Stimulated activated CD4-positive, alpha-beta T cell treated with anti-CD3 and anti-CD28 coated beads, Interleukin-12 subunit alpha, Interleukin-12 subunit beta, amount 100 ng/mL, for 24 hours (primary cell): ENCODE measurements at places on chromosomes 7 and 10.

DNA sequence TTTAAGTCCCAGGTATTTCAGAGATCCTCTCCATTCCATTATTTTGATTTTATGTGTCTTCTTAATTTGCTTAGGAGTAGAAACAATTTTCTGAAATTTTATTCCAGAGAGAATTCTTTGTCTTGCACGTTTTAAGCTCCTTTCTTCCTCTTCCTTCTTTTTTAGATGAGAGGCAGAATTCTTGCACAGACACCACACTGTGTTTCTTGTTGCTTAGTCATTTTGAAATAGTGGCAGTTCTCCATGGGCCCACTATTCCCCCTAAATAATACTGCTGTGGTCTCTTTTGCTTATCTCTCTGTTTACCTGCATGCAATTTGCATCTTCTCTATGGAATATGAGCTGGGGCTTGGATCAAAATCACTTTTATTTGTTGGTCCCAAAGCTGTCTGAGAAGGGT, 54.3 kb upstream of the WAC start:
- no peak for DNase-seq

DNA sequence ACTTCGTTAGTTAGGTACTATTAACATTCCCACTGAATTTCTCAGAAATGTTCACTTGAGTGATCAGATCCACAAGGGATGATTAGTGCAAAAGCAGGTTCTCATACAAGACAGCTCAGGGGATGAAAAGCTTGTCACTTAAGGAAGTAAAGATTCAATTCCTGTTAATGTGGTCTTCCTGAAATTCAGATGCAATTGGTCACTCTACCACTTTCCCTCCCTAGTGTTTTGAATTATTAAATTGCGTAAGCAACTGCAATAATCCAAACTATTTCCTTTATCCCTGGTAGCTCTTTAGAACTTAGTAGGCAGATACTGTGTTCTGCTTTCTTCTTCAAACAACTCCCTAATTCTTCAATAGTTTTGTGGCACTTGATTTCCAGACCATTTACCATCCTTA, 121.4 kb downstream of the MAGI2 start:
- no peak for DNase-seq

DNA sequence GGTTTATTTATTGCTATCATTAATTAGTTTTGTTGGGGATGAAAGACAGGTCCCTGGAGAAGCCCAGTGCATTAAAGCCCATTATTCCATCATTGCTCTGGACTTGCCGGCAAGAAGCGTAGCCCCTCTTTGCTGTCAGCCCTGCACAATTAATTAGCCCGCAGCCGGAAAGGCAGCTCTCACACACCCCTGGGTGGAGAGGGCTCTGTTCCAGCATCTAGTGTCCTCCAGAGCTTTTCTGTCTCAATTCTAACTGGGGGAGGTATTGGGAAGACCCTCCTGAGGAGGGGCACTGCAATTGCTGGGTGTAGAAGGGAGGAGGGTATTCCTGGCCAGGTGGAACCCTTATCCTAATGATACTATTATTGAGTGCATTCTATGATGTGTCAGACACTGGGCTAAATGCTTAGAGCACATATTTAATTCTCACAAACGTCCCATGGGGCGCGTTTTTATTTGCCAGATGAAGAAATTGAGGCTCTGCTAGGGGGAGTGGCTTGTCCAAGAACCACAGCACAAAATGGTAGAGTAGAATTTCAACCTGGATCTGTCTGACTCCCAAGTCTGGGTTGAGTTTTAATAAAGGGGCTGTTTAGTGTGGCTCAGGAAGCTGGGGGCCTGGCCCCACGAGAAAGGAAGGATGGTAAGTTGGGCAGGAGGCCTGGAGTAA, 148.1 kb upstream of the PCBD1 start:
- no peak for DNase-seq

- no peak for DNase-seq
Measured at GRCh38 chr10:122458693-122459092, 2.7 kb upstream of the HTRA1 start.

DNA sequence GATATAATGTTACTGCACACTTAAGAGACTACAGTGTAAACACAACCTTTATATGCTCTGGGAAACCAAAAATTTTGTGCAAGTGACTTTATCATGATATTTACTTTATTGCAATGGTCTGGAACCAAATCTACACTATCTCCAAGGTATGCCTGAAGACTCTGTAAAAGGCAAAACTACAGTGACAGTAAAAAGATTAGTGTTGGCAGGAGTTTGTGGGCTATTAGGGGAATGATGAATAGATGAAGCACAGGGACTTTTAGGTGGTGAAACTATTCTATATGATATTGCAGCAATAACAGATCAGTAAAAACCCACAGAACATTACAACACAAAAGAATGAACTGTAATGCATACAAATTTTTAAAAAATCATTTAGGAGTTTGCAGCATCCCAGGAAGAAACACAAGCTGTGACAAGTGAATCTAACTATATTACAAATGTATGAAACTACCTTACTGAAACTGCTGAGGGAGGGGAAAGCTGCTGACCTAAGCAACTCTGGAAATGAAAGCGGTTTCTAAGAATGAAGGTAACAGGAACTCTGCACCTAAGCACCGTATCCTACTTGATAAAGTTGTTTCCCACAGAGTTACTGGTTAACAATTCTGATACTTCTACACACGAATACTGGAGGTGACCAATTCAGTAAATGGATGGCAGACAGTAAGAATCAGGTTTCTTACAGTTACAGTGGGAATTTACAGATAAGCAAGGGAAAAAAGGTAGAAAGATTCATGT, 82.6 kb downstream of the ATE1 start:
- no peak for DNase-seq

DNA sequence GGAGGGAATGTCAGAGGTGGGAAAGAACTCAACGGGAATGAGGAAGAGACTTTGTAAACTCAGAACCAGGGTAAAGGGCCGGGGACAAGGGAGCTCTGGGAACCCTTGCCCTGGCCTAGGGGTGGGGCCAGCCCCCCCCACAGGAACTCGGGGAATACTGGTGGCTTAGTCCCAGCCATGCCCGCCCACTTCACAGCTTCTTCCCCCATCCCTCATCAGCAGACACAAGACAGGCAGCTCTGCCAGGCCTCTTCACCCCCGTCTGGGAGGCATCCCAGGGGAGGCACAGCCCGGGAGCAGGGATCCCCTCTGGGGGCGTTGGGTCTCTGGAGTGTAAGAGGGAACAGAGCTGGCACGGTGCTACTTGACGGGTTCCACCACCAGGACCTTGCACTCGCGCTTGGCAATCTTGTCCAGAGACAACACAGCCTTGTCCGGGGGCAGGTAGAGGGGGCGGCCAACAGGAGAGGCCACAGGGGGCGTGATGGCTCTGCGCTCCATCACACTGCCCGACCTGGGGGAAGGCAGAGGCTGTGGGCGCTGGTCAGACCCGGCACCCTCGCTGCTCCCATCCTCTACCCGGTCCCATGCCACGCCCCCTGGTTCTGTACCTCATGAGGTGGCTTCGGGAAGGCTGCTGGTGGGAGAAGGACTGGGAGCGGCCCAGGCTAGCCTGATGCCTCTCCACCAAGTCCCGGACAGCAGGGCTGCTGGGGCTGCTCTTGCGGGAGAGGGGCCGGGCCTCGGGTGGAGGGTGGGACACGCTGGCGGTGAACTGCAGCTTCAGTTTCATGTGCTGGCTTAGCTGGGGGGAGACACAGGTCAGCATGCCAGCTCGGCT, 3.7 kb downstream of the TRAPPC14 start:
- no peak for DNase-seq

DNA sequence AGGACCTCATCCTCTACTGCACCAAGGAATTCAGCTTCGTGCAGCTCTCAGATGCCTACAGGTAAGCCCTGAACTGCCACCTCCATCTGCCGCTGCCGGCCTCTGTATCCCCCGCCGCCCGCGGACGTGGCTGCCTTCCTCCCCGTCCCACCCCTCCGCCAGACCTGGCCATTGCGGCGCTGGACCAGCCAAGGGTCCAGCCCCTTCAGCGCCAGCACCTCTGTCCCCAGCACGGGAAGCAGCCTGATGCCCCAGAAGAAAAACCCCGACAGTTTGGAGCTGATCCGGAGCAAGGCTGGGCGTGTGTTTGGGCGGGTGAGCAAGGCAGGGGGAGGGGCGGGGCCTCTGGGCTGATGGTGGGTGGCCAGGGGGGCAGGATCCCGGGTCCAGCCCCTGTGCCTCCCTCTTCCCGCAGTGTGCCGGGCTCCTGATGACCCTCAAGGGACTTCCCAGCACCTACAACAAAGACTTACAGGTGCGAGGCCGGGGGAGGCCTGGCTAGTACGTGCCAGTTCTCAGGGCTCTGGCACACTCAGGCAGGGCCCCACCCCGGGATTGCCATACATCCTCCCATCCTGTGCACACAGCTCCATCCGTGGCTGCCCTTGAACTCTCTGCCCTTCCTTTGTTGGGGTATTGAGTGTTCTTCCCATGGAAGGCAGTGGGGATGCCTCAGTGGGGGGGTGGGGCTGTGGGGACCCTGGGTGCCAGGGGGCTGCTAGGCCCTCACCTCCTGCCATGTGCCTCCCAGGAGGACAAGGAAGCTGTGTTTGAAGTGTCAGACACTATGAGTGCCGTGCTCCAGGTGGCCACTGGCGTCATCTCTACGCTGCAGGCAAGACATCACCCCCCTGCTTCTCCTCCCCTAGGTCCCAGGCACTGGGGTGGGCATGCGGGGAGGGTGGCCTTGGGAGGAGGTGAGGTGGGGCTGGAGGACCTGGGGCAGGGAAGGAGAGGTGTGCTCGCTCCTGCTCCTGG, 13.5 kb downstream of the ASL start:
- DNase-seq, result no peak

DNA sequence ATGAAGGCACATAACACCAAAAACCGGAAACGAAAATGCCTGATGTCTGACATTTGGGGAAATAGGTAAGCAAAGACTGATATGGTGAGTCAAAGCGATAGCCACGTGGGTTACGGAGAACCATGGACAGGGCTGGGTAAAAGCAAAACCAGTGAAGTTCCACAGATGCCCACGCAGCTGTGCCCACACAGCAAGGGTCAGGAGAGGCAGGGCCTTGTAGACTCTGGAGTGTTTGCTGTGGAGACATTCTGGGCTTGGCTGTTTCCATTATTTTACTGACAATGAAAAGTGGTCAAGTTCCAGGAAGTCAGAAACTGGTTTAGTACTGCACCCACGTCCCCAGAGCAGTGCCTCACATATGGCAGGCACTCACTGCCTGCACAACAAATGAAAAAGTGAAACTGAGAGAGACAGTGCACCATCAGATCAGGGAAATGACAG, 148.7 kb downstream of the ZMYND11 start:
- DNase-seq, result no peak

DNA sequence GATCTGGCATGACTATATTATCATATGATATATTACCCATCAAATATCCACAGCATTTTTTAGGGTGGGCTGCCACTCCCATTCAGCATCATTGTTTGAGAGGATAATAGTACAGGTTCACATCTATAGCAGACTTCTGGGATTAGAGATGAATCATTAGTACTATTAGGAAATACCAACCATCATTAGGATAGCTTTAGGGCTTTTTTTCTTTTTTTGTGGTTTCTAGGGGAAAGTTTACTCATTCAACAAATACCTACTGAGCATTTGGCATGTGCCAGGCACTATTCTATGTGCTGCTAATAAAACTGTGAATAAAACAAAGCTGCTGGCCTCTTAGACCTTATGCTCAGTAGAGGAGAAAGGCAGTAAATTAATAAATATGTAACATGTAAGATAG, 40.6 kb downstream of the NHLRC2 start:
- no peak for DNase-seq

DNA sequence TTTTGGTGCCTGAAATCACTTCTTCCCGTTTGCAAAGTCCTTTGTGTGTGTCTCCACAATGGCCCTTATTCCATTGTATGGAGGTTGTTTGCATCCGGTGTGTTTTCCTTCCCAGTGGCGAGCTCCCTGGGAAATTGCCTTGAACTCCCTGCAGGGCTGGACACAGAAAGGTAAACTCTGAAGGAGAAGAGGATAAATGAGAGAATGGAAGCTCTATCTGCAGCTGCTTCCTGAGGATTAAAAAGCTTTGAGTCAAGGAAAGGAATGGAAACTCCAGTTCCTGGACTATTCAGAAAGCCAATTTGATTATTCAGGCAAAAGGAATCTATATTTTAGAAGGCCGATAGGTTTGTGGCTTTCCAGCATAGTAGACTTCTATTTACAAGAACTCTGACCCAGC, 4.4 kb upstream of the GRK5 start:
- DNase-seq, result no peak

GRCh38 chr7:38806912-38807311, 102.1 kb downstream of the VPS41 start:
- DNase-seq, result no peak

GRCh38 chr10:92789786-92790185, 58.5 kb upstream of the EXOC6 start:
- DNase-seq, result no peak

DNA sequence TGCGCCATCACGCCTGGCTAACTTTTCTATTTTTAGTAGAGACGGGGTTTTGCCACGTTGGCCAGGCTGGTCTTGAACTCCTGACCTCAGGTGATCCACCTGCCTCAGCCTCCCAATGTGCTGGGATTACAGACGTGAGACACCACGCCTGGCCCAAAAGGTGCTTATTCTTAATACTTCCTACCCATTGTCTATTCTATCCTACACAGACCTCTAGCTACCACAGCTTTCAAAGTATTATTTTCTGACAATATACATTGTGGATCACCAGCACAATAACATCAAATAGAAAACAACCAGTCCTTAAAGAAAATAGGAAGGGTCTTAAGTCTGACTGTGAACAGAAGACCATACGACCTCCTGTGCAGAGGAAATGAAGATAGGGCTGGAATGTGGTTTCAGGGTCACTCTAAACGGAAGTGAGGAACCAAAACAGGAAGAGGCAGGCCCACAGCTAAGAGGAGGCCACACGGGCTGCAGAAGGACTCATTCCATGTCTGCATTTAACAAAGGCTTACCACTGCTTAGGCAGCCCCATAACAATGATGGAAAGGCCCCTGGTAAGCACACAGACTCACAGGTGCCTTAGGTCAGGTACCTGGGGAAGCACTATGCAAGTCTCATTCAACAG, 115.2 kb downstream of the ZFAND4 start:
- DNase-seq, result no peak

DNA sequence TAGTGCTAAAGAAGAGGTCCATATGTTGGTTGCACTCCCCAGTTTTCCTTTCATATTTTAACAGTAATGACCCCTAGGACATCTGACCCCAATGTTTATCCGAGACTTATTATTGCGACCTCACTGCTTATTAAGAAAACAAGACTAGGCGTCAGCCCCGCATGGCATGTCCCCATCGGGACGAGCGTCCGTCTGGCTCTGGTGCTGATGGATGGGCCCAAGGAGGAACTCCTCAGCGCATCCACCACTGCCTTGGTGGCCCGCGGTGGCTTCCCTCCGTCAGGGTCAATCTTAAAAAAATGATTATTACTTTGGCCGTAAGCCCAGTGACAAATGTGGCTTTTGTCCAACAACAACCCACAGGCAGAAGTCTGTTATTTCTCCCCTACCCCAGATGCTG, 40.1 kb upstream of the CXCL12 start:
- no peak for DNase-seq

DNA sequence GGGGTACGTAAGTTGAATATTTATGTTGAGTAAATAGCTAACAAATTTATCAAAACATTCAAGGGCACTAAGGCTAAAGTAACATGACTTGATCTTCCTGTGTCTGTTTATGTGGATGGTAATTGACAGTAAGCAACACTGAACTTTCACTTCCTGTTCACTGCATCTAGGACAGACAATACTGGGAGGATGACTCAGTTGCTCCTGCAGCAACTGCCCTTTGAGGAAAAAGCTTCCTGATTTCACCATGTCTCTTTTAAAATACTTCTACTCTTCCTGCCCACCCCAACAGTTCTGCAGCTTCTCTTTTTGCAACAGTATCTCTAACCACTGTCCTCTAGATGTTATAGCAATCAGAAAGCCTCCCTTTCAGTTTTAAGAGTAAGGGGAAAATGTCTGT, 76.6 kb upstream of the HGF start:
- DNase-seq, result no peak

- DNase-seq, result no peak
Measured at GRCh38 chr7:20222219-20222828, 5.1 kb upstream of the MACC1 start.
